ENCODE measurements at places on chromosomes 7 and 10.

DNA sequence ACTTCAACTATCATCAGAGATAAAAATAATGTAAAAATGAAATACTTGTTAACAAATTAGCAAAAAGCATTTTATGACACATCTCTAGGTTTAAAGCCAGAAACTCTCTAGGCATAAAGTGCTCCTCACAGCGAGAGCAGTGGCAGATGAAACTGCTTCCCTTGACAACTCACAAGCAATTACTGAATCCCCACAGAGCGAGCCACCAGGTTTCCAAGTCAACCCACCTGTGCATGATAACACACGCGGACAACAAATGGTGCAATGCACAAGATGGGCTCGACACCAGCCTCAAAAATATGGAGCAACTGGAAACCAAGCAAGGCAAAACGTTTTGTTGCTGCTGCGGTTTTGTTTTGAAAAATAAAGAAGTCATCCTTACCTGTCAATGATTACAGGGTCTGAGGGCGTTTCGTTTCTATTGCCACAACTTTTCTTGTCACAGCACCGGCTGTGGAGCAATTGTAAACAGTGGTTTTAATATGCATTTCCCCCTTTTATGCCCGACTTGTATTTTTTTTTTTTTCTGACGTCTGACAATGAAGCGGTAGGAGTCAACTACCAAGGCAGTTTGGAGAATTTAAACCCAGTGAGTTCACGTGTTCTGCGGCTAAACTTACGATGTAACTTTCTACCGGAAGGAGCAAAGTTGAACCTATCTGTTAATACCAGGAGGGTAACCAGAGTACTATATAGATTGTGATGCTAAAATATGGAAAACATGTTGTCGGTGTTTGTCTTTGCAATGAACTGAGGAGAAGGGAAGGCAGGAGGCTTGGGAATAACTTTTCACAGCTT, 7.0 kb downstream of the EBF3 start:
- no peak for DNase-seq

- no peak for DNase-seq
These were observed 43.1 kb upstream of the CASD1 start for GRCh38 chr7:94466516-94466915.

DNA sequence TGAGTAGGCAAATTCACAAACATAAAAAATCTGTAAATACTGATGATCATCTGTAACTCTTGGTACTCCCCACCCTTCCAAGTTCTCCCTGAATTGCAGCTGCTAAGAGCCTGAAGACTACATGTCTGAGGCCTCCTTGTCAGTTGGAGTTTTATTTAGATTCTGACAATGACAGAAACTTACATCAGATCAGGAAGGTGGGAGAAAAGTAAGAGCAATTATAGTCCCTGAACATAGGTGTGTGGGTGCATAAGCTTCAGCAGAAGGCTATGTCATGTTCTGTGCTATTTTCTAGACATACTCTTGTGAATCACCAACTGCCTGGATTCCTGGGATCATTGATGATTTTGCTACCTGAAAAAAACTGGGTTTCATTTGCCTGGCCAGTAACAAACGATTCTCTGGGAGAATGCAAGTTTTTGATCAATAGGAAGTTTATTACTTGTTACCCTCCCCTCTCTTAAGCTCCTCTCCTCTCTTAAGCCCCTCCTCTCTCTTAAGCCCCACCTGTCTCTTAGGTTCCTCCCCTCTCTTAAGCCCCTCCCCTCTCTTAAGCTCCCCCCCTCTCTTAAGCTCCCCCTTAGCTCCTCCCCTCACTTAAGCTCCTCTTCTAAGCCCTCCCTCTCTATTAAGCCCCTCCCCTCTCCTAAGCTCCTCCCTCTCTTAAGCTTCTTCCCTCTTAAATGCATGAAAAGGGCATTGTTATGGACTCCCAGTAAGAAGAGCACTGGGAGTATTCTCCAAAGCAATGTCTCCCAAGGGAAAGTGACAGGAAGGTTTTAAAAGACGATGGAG, 1183.4 kb upstream of the AUTS2 start:
- DNase-seq, result no peak

- DNase-seq, result no peak
These were observed 98.9 kb downstream of the WDR11 start for GRCh38 chr10:120950051-120950561.

DNA sequence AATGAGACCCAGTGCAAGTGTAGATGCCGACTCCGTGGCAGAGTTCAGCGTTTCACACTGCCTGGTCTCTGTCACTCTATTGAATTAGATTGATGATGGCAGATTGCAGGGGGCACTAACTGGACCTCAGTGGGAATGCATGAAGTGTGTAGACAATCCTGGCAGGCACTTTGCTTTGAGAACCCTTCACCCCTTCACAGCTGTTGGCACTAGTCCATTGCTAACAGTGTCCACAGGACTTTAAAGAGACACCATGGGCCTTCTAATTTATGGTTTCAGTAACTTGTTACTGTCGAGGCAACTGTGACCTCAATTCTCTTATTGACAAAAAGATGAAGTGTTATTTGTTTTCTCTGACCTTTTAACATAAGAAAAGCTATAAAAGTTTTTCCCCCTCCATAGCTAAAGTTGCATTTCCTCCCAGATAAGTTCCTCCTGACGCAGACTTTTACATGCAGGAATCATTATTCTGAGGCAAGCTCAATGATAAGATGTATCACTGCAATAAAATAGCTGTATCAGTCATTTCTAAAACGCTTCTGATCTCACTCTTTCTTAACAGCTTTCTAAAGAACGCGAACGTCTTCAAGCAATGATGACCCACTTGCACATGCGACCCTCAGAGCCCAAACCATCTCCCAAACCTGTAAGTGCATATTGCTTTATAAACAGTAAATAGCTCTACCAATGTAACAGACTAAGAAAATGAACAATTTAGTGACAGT, 238.9 kb downstream of the FOXP2 start:
- no peak for DNase-seq

DNA sequence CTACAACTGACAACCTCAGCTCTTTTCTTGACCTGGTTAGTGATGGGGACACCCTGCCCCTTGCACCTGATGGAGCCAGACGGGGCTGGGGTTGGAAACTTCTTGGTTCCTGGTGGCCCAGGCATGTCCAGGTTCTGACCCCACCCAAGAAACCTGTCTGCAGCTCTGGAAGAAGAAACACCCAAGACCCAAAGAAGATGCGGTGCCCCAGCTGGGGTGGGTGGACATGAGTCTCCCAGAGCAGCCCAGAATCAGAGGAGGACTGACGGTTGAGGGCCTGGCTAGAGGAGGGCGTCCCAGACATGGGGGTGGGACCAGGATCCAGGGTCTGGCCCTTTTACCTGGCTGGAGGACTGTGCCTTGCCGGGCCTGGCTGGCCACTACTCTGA, 202.4 kb downstream of the GLRX3 start:
- no peak for DNase-seq

DNA sequence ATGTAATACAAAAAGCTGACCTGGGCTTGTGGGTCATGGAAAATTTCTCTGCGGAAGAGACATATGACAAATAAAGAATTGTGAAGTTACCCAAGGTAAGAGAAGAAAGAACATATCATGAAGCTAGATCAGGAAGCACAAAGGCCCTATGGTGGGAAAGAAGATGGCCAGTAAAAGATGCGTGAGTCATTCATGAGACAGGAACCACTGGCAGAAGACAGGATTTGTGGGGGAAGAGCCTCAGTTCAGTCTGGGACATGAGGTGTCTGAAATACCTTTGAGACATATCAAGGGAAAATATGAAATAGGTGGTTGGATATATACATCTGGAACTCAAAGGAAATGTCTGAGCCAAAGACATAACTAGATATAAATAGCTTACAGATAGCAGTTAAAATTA, 27.7 kb upstream of the AMPH start:
- no peak for DNase-seq

GRCh38 chr10:81865581-81865980, 9.4 kb upstream of the NRG3 start:
- DNase-seq, result no peak

GRCh38 chr10:77563638-77564270, 73.9 kb downstream of the KCNMA1 start:
- DNase-seq, result no peak

DNA sequence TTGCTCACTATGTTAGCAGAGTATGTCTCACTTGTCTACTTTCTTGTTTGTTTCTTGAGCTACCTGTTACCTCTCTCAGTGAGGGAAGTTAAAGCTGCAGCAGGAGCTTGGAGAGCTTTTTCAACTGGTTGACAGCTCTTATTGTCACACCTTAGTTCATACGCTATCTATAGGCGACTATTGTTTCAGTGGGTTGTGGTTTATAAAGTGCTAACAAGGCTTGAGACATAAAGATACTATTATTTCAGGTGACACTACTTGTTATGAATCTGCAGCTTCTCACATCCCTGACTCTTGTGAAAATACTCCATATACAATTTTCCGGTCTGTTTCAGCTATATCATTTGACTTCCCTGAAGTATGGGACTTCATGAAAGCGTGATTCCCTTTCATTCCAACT, 167.4 kb downstream of the CSTF2T start:
- no peak for DNase-seq

DNA sequence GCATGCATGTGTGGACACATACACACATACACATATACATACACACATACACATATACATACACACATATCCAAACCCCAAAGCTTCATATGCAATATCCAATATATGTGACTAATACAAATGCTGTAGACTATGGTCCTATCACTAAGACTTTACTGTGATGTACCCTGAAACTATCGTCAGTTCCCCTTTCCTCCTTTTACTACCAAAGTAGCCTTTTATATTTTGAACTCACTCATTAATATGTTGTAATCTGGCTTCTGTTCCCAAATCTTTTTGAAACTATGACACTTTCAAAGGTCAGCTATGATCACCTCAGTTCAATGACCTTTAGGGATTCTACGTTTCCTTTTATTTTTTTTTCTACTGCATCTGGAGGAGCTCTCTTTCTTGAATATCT, 64.8 kb upstream of the TFEC start:
- DNase-seq, result no peak

GRCh38 chr10:24814568-24815313, 91.1 kb upstream of the ARHGAP21 start:
- DNase-seq, result no peak

- no peak for DNase-seq
These were observed 99.2 kb downstream of the ARID5B start for GRCh38 chr10:62000726-62001125.

- DNase-seq, result no peak
These were observed 103.5 kb upstream of the ZNF438 start for GRCh38 chr10:31135171-31135570.

All from HuH-7.5 (cell line).